ENCODE measurements at places on chromosomes 13 and 19.

DNA sequence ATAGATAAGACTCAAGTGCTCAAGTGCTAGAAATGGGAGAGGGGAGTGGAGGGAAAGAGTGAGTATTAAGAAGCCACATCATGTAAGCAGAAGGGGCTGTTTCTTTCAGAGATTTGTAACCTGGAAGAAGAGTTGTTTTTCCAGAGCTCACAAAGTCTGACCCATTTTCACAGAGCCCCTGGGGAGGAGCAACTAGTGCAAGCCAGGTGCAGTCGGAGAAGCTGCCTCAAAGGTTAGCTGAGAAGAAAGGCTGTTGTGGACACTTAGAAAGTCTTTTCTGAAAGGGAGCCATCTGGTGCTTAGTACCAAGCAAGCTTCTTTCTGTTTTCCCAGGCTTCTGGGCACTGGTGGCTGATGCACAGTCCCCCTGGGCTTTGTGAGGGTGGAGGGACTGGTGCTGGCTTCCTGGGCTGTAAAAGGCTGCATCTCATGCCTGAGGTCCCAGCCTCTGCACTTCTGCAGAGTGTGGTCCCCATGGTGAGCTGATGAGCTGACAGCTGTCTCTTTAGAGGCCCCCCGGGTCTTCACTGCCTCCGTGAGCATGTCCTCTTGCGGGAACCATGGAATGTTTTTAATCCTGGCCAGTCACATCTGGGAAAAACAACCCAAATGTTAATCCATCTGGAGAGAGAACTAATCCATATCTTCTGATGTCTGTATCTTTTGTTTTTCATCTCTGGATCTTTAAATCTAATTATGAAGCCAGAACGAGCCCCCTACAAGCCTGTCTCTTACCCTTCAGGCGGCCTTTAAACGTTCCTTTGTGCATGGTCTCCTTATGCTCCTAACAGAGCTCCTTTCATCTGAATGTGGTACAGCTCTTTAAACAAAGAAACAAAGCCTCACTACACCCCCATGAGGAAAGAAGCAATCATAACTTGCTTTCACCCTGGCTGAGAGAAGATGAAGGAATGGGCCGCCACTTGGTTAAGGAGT lies 40.2 kb downstream of the OLFM4 start:
- DNase-seq, result no peak

GRCh38 chr13:36858290-36858689 lies 39.3 kb downstream of the RFXAP start:
- DNase-seq, result no peak

DNA sequence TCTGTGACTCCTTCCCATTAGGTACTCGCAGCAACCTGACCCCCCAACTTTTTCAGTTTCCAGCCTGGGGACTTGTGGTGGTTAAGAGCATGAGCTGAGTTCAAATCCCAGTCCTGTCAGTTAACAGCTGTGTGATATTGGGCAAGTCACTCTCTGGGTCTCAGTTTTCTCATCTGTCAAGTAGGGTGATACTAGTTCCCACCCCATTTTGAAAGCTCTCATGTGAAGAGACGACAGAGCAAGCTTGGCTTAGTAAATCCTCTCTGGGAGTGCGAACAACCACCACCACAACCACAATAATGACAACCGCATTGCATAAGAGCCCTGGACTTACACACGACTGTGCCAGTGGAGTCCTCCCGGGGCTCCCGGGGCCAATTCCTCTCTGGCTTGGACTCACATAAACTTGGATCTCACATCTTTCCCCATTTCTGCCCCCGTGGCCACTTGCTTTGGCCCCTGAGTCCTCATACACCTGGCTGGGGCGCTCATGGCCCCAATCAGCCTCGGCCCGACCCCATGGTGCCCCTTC lies 454 bp downstream of the BLVRB start:
- no peak for DNase-seq

DNA sequence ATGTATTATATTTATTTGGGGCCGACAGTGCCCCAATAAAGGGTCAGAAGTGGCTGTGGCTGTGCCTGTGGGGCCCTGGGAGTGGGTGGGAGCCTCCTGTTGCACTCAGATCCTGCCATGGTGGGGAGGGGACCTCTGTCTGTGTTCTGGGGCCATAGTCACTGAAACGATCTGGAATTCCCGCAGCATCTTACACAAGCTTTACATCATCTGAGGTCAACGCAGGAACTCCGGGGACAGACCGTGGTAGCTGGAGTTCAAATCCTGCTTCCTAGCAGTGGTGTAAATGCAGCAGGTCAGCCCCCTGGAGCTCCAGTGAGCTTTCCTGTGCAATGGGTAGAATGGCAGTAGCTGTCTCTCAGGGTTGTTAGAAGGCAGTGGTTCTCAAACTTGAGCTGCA lies 3.9 kb upstream of the SCN1B start:
- no peak for DNase-seq

DNA sequence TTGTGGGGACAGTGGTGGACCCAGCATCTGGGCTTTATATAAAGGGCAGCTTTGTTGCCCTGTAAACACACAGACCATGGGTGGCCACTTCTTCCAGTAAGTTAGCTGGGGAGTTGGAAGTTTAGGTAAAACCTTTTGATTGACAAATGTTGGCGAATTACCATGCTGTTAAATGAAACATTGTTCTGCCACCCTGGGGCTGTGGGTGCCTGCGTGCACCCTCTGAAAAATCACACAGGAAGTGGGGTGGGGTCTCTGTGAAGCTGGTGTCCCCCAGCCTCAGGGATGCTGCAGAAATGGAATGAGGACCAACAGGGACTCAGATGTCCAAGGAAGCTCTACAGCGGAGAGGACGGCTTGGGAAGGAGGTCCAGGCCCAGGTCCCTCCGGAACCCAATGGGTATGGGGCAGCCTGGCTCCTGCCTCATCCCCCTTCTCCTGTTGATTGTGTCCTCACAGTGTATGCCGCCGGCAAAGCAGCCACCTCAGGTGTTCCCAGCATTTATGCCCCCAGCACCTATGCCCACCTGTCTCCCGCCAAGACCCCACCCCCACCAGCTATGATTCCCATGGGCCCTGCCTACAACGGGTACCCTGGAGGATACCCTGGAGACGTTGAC lies 2.8 kb upstream of the USF2 start:
- DNase-seq, result no peak

DNA sequence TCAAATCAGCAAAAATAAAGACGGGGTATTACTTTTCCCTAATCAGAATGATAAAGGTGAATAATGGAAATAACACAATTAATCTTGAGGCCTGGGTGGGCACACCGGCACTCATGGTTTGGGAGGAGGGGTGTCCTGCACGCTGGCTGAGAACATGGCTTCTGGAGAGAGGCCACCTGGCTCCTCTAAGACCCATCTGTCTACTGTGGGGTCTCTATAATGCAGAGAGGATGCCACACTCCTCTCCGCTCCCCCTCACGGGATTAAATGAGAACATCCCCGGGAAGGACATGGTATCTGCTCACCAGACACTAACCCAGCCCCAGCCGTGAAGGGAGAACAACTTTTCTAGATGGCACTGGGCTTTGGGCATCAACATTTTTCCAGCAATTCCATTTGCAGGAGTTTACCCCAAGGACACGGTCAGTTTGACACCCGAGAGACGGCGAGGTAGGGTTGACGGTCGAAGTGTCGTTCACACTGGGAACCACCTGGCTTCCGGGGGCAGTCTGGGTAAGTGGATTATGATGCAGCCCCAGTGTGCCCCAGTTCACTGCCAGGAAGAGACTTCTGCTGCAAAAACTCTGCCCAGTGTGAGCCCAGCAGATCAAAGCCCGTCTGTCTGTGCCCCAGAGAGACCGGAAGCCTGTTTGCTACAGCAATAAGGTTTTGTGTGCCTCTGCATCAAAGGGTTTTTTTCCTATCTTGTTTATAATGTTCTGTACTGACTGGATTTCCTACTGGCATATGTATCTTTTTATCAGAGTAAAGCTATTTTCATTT lies 56.6 kb downstream of the CEBPG start:
- DNase-seq, result no peak

- no peak for DNase-seq
These were observed 21.7 kb upstream of the RPL21 start for GRCh38 chr13:27229642-27230041.

DNA sequence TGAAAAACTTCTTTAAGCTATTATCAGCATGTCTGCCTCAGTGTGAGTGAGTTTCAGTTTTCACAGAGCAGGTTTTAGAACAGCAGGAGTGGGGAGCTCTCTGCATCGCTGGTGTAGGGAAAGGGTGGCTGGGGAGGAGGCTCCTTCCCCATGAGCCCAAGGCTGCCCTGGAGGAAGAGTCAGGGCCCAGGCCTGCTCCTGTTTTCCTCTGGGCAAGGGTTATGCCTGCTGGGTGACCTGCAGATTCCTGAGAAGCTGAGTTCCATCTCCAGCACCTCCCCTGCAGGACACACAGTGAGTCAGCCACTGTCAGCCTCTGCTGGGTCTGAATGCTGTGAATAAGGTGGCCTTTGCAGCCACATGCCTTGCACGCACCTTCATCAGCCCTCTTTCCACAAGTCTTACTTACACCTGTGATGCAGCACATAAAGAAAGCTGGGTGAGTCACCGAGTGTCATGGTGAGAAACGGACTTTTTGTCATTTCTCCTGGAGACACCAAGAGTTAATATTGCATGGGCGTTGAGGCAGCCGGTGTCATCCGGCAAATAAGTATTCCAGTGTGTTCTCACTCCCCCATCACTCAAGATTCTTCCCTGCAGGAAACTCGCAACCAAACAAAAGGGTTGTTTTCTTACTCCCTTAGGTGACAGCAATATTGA lies 186.4 kb upstream of the KL start:
- DNase-seq, result no peak

- DNase-seq, result peak; percentile 15
These were observed 1.3 kb downstream of the CARM1 start for GRCh38 chr19:10872546-10873107.

DNA sequence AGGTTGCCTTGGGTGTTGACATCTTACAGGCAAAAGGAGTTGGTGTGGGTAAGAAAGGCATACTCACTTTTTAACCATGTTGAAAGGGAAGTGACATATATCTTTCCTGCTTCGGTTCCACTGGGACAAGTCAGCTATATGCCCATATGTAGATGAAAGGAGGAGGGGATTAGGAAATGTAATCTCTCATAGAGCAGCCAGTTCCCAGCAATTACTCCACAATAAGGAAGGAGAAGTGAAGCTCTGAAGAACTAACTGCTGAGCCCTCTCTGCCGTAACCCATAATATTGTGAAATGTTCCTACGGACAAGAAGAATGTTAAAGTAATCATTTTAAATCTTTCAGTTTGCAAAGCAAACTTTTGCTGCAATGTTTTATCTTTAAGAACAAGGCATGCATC lies 82.2 kb downstream of the EDNRB start:
- no peak for DNase-seq

- DNase-seq, result no peak
These were observed 20.7 kb downstream of the MIPEP start for GRCh38 chr13:23868521-23868920.

GRCh38 chr13:61761690-61762089 lies 346.0 kb upstream of the PCDH20 start:
- DNase-seq, result no peak

DNA sequence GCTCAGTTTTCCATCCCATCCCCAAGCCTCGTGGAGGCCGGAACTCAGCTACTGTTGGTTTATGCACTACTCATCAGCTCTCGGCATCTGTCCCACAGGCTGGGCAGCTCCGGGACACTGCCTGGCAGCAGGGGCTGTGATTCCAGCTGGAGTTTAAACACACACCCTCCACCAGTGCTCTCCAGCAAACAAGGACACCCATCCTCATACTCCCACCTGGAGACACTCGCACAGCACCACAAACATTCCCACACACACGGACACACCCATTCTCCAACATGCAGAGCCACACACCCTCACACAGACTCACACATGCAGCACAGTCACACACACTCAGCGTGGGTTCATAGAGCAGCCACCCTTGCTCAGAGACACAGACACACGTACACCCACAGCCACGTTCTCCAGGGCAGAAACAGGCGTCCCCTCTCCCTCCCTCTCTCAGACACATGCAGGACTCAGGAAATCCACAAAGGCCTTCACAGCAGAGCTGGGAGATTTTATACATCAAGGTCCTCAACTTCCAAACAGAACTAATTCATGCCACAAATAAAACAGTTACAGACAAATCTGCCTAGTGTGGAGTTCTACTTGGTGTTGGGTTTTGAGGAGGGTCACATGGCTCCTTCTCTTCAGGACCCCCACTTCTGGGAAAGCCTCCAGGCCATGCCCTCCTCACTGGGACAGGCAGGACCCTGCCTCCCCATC lies 785.4 kb downstream of the UQCRFS1 start:
- DNase-seq, result no peak

GRCh38 chr19:54364775-54365257 lies at the start of gene LAIR1:
Gene LAIR1, minus strand, starts transcription at chr19:54364931. Its CDS starts 127 bp downstream, at chr19:54364804.
- DNase-seq, result peak; percentile 29

- DNase-seq, result no peak
These were observed 25.3 kb upstream of the OR10H2 start for GRCh38 chr19:15702534-15702930.

- no peak for DNase-seq
These were observed 94.5 kb upstream of the TEX29 start for GRCh38 chr13:111225810-111226546.

DNA sequence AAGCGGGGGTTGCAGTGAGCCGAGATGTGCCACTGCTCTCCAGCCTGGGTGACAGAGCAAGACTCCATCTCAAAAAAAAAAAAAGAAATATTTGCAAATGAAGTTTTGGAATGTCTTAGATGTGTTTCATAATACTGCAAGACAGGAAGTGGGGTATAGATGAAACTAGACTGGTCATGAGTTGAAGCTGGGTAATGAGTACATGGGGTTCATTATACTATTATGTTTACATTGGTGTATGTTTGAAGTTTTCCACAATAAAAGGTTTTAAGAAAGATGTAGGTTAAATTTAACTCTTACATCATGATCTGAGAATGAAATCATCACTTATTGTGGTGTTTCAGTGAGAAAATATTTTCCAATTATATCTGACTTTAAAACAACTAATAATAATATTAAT lies 19.0 kb downstream of the FNDC3A start:
- DNase-seq, result no peak

Data from stimulated activated CD8-positive, alpha-beta memory T cell treated with anti-CD3 and anti-CD28 coated beads, Interleukin-4, amount 100 ng/mL, for 24 hours (primary cell).